ENCODE measurements at places on chromosomes 2 and 18. TPM values are rescaled to one million over a fixed set of nuclear protein-coding genes. Genes with fewer than 3 reads are reported as not detected.

- H3K27ac ChIP-seq = no peak overlapping the region
- H3K27me3 ChIP-seq = no peaks in the 10 kb centered on the region
- no peaks in the 10 kb centered on the region for H3K36me3 ChIP-seq
- H3K4me3 ChIP-seq = no peak overlapping the region
- no peak for DNase-seq
Measured at GRCh38 chr18:45437366-45437765, 177.9 kb upstream of the SLC14A2 start.

- no peak for DNase-seq
- no peaks in the 10 kb centered on the region for H3K27me3 ChIP-seq
- H3K27ac ChIP-seq = no peak overlapping the region
- H3K4me1 ChIP-seq = no peaks in the 10 kb centered on the region
- H3K36me3 ChIP-seq = no peaks in the 10 kb centered on the region
Measured at GRCh38 chr2:51718881-51719280, 686.9 kb upstream of the NRXN1 start.

GRCh38 chr18:69444221-69444620 lies 43.5 kb downstream of the DOK6 start:
- no peaks in the 10 kb centered on the region for H3K27me3 ChIP-seq
- no peaks in the 10 kb centered on the region for H3K36me3 ChIP-seq
- H3K27ac ChIP-seq = no peak overlapping the region
- no peak overlapping the region for H3K4me3 ChIP-seq

GRCh38 chr18:44536046-44536445 lies 144.6 kb upstream of the SETBP1 start:
- H3K4me1 ChIP-seq = no peaks in the 10 kb centered on the region
- no peak overlapping the region for H3K27ac ChIP-seq
- H3K36me3 ChIP-seq = no peaks in the 10 kb centered on the region
- H3K27me3 ChIP-seq = no peaks in the 10 kb centered on the region
- no peak overlapping the region for H3K4me3 ChIP-seq
- no peak for DNase-seq

GRCh38 chr2:8142461-8142860 lies 539.4 kb upstream of the ID2 start:
- H3K27ac ChIP-seq = no peak overlapping the region
- H3K36me3 ChIP-seq = no peaks in the 10 kb centered on the region
- no peak overlapping the region for H3K4me3 ChIP-seq
- no peaks in the 10 kb centered on the region for H3K27me3 ChIP-seq

Gene ITGA6
- total RNA-seq = 44.9 TPM

- H3K4me3 ChIP-seq = no peak overlapping the region
- H3K27ac ChIP-seq = no peak overlapping the region
- no peaks in the 10 kb centered on the region for H3K4me1 ChIP-seq
- no peak for DNase-seq
- no peaks in the 10 kb centered on the region for H3K27me3 ChIP-seq
Measured at GRCh38 chr2:215851082-215851481, 162.3 kb downstream of the MREG start.

Measured in psoas muscle (tissue), 8 donors.